ENCODE measurements at places on chromosomes 4 and X.
A peak's percentile ranks its signal among the peaks of the same experiment; 100 is the strongest.

GRCh38 chr4:105154576-105154975 lies 7.9 kb downstream of the TET2 start:
- no peak for DNase-seq

GRCh38 chr4:158884280-158884679 lies 115.5 kb downstream of the FNIP2 start:
- no peak for DNase-seq

DNA sequence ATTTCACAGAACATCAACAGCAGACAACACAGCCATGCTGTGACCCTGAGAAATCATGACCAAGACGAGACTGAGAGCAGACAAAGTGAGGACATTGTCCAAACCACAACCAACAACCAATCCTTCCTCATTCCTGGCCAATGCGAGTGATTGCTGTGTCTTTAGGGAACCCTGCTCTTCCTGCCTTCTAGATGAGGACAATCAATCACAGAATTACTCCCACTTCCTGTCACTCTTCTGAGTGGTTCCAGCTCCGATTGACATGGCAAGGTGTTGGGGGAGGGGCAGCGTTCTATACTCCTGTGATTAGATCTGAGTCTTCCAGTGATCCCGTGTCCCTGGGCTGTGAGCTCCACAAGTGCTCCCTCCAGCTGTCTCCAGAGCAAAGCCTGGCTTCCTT lies 227.8 kb downstream of the STIM2 start:
- no peak for DNase-seq

GRCh38 chr4:24743206-24743605 lies 52.2 kb upstream of the SOD3 start:
- DNase-seq: no peak

DNA sequence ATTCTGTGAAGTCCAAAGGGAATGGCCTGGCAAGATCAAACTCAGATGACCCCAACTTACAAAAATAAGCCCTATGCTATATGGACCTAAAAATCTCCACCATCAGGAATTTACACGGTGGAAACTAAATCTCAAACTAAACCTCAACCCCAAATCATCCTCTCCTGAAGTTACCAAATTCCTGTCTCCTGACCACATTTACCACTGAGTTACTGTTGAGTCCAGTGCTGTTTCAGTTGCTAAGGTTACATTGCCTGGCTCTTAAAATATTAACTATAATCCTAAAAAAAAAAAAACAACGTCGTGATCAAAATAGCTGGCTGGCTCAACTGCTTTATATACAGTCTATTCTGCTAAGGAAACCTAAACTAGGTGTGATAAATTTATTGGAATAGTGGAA lies 315.2 kb upstream of the SLIT2 start:
- peak; percentile 89 for DNase-seq

GRCh38 chrX:70262952-70263567 lies 3.1 kb upstream of the P2RY4 start:
- DNase-seq: peak; percentile 61

DNA sequence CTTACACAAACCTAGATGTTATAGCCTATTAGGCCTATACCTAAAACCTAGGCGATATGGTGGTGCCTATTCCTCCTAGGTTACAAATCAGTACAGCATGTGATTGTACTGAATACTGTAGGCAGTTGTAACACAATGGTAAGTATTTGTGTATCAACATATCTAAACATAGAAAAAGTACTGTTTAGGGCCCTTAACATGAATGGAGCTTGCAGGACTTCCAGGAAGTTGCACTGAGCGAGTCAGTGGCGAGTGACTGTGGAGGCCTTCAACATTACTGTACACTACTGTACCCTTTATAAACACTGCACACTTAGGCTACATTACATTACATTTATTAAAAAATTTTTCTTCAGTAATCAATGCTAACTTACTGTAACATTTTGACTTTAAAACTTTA lies 37.8 kb downstream of the WWC2 start:
- DNase-seq: peak; percentile 23

- DNase-seq: no peak
Observed at GRCh38 chrX:105706041-105706440, 116.3 kb upstream of the NRK start.

DNA sequence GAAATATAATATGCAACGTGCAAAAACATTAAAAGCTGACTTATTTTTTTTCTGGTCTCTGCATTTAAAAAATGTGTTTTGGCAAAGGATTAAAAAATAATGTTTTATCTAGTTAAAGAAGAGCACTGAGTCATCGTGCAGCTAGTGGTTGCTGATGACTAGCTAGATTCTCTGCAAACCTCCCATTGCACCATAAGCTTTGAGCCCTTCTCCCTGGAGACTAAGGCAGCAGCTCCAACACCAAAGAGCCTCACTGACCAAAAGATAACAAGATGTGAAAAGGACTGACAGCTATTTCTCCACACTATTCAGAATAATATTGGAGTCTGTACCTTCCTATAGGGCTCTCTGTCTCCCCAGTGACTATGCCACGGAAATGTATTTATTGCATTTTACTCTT lies 424.3 kb downstream of the SLITRK2 start:
- no peak for DNase-seq

GRCh38 chr4:188435381-188435780 lies 296.1 kb downstream of the TRIML1 start:
- DNase-seq: peak; percentile 10

- DNase-seq: no peak
Observed at GRCh38 chr4:6472008-6472386, 417 bp downstream of the PPP2R2C start.

- DNase-seq: no peak
Observed at GRCh38 chrX:26651755-26652154, 435.8 kb downstream of the MAGEB5 start.

DNA sequence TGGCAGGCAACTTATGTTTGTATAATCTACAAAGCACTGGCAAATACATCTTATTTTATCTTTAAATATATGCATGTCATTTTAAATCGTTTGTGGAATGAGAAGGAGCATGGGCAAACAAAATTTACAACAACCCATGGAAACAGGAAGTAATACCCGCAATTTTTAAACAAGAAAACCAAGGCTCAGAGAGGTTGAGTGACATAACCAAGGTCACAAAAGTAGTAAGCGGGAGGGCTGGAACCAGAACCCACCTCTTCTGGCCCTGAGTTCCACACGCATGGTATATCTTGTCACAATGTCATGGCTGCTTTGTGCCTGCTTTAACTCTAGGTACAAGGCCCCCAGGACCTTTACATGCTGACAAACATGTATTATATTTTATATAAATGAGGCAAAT lies 52.9 kb downstream of the SLC7A11 start:
- no peak for DNase-seq

- no peak for DNase-seq
Observed at GRCh38 chrX:134461437-134461836, 1.5 kb downstream of the HPRT1 start.

DNA sequence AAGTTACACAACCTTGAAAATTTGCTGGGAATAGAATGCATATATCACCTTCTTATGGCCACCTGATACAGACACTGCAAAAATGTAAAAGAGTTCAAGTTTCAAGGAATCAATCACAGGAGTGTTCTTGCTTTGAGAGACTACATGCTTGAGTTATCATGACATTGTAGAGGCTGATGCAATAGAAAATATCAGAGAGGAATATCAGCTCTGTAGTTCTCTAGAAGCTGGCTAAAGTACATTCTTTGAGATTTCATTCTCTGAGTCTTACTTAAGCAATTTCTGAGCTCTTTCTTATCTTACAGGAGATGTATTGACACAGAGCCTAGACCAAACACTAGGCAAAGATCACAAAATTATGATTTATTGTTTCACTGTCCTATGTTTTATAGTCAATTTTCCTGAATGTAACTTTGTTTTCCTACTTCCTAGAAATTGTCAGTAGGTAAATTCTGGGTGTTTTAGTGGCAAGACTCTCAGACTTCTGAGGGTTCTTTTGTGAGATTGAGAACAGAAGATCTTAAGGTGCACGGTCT lies 152.1 kb upstream of the HPGD start:
- DNase-seq: peak; percentile 28

DNA sequence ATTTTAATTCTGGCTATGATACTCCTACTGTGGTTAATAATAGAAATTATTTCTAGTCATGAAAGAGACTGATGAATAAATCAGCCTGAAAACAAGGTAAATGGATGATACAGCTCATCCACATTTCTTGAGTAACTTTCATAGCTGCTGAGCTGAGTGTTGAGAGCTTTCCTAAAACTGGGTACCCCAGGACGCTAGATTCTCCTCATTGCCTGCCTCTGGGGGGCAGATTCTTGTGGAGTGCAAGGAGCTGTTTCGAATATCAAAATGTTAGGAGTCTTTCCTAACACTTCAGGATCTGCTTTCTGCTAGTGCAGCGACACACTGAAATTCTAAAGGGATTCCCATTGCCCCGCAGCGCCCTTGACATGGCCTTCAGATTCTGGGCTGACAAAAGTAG lies 2.1 kb downstream of the MND1 start:
- no peak for DNase-seq

- DNase-seq: no peak
Observed at GRCh38 chr4:27055221-27055760, 194.7 kb downstream of the STIM2 start.

- no peak for DNase-seq
Observed at GRCh38 chrX:69900491-69900890, 149.2 kb downstream of the AWAT2 start.

DNA sequence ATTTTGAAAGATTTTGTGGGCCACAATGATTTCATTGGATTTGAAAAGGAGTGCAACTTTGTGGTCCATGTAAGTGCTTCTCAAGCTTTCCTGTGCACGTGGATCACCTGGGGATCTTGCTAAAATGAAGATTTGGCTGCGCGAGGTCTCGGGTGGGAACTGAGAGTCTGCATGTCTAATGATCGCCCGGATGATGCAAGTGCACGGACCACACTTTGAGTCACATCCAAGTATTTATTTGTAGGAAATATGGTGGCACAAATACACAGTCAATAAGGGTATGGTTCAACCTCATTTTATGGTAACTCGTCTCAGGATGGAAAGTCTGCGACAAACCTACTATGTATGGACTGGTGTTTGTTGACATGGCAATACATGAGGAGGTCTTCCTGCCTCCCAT lies 899 bp downstream of the BMX start:
- no peak for DNase-seq

GRCh38 chrX:9957743-9958142 lies 9.4 kb upstream of the CLDN34 start:
- no peak for DNase-seq

DNA sequence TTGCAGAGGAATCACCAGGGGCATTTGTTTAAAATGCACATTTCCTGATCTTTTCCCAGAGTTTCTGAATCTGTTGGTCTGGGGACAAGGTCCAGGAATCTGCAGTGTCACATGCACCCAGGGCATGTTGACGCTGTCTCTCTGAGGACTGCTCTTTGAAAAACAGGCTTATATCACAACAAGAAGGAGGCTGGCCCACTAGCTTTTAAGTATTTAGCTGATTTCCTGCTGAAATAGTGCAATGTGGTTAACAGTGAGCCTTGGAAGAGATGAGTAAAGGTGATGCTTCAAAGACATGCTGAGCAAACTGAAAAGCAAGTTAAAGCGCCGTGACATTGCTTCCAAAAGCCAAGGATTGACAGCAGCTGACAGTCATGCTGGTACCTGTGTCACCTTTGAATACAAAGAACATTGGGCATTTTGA lies 18.6 kb upstream of the SEPSECS start:
- no peak for DNase-seq

DNA sequence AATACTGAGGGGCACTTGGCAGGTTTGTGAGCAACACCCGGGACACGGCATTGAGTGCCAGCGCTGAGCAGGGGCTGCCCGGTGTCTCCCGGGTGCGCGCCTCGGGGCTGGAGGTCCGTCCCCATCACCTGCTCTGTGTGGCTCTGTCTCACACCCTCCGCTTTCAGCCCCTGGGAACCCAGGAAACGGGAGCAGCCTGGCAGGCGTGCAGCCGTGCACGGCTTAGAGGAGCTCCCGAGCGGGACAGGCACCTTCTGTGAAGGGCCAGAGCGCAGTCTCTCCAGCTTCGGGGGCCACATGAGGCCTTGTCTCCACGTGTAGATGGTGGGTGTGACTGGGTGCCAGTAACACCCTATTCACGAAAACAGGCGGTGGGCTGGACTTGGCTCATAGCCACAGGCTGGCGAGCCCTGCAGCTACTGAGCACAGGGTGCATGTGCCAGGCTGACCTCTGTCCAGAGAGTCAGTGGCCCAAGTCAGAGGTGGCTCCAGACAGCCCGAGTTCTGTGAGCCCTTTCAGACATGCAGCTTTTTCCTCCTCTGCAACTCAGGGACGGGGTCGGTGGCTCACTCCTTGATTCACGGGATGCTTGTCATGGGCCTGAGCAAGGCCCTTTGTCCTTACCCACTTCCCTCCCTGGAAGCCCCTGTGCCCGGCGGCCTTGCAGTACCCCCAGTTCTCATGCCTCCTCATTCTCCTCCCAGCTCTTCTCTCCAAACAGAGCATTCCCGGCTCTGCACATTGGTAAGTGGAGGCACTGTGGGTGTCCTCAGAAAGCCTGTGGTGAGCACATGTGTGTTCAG lies 23.5 kb downstream of the UVSSA start:
- DNase-seq: no peak
